Smooth muscle cell of the coronary artery (primary cell): ENCODE measurements at places on chromosomes 13 and 19. TPM values are rescaled to one million over a fixed set of nuclear protein-coding genes. Genes with fewer than 3 reads are reported as not detected.

The ENOX1 gene
- 4.4 and 6.0 TPM in 2 replicates for total RNA-seq

The CD37 gene
- not detected in 2 replicates for total RNA-seq

The CPAMD8 gene
- 0.12 and 0.45 TPM in 2 replicates for total RNA-seq

The ZNF578 gene
- total RNA-seq = 1.4 and 4.4 TPM in 2 replicates

The KCTD15 gene
- 28.8 and 33.1 TPM in 2 replicates for total RNA-seq

The PRR36 gene
- not detected in 2 replicates for total RNA-seq

The SIGLEC8 gene
- total RNA-seq = not detected in 2 replicates

The ITGBL1 gene
- total RNA-seq = 182 and 183 TPM in 2 replicates

The U2AF2 gene
- 82.3 and 109 TPM in 2 replicates for total RNA-seq

The MUC16 gene
- total RNA-seq = not detected in 2 replicates

The CBY2 gene
- not detected in 2 replicates for total RNA-seq

The SIGLEC14 gene
- not detected in 2 replicates for total RNA-seq

The PTPRH gene
- 2.5 and 3.9 TPM in 2 replicates for total RNA-seq

The CD177 gene
- total RNA-seq = 0.12 TPM in 1 of 2 replicates, not detected in the other
